ENCODE measurements at places on chromosomes 1 and 21.
A peak's percentile ranks its signal among the peaks of the same experiment; 100 is the strongest.

DNA sequence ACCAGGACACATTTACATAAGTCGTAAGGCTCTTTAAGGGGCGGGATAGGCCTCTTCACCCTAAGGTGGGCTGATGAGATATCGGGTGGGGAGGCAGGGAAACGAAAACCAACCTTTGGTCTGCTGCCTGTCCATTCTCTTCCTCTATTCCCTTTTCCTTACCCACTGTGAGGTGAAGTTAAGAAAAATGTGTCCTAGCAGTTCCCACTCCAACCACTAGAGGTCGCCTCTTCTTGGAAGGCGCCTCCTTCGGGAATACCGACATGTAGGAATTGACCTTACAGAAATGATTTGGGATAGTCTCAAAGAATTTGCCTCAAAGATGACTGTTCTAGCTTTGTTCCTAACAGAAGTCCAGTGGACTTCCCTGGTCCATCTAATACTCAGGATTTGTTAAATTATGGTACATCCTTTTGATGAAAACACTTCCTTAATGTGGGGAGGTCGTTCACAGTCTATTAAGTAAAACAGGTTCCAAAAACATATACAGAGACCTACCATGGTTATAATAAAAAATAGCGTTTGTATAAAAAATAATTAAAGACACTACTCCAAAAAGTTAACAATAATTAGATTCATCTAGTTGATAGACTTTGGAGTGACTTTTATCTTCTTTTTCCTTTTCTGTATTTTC is 14.1 kb downstream of the AZIN2 start:
- DNase-seq, result peak; percentile 52

- no peak for DNase-seq
These were observed 42.4 kb upstream of the LRRC52 start for GRCh38 chr1:165501330-165501969.

DNA sequence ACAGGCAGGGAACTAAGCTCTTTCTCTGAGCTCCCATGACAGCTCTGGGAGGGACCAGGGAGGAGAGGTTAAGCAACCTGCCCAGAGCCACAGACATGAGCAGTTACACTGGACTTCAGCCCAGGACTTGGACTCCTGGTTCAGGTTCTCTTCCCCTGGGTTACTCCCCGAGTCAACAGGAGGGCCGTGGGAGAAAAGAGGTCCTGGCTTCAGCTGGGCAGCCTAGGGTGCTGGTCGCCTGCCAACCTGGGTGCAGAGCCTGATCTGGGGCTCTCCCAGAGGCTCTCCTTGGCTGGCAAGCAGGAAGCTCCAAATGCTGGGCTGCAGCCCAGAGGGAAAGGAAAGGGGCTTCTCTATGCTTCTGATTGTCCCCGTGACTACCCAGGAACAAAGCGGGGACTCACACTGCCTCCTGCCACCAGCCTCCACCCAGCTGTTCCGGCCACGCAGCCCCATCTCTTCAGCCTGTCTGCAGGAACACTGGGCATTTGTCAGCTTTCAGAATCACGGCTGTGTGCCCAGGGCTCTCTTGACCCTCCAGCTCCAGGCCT is 141.8 kb downstream of the HIVEP3 start:
- DNase-seq, result no peak

DNA sequence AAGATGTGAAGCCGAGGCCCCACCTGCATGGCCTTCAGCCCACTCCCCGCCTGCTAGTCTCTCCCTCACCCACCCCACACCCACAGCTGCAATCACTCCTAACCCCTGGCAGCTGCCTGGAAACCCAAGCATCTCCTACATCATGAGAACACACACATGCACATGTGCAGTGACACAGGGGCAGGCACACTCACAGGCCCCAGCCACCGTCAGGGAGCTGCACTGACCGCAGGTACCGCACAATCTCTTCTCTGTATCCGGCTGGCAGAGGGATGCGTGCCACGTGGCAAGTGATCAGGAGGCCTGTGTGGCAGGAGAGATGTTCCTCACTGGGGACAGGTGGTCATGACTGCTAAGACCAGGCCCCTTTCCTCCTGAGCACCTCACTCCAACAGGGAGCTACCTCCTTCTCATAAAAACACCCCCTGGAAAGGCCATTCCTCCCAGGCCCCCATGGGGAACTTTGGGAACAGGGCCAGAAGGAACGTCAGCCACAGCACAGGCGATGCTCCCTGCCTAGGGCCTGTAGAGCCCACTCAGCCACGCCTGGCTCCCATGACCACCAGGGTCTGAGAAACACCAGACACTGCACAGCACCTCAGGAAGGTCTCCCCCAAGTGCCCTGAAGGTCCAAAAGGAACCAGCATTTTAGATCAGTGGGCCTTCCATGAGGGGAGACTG is 6.0 kb downstream of the LSS start:
- no peak for DNase-seq

DNA sequence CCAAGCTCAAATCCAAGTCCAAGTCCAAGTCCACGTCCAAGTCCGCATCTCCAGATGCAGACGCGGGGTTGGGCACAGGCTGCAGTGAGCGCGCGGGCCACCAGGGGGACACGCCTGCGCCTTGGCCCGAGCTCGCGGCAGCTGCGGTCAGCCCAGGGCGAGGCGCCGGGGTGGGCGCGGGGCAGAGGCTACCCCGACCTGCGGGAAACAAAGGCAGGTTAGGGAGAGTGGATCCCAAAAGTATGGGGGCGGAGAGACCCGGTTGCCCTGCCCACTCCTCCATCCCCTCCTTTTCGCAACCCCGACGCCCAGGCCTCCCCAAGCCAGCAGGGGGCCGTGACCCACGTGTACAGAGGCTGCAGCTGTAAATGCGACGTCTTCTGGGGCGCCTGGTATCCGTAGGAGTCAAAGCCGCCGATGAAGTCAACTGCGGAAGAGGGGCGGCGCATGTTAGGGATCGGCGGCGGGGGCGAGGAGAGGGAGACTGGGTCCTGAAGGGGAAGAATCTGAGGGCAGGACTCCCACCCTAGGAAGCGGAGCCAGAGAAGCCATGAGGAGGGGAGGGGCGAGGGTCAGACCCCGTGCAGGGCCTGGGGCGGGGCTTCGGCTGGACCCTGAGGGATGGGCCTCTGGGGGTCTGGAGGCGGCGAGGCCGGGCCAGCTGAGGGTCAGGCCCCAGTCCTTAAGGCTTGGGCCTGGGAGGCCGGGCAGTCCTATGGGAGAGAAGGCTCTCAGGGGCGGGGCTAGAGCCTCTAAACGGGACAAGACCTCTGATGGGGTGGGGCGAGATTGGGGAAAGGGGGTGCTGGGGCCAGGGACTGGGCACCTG is 58.0 kb downstream of the NKAIN1 start:
- DNase-seq, result peak; percentile 28

DNA sequence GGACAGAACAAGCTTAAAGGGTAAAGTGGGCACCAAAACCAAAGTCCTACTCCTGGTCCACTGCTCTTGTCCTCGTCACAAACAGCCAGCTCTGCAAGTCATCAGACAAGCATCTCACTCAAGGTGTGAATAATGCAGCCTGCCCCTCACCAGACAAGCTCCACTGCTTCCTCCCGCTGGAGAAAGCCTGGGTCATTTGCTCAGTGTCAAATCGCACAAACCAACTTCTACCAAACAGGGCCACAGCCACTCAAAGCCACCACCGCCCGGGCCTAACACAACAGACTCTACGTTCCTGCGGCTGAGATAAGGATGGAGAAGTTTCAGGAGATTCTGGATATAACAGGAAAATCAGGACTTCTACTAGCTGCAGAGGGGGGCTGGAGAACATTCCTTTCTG is 3.3 kb downstream of the SSBP3 start:
- no peak for DNase-seq

- no peak for DNase-seq
These were observed 10.3 kb upstream of the PTPN7 start for GRCh38 chr1:202170726-202171125.

- DNase-seq, result peak; percentile 57
These were observed at the start of gene MCOLN3 for GRCh38 chr1:85048296-85049064. TSS of gene MCOLN3 (minus strand) at chr1:85048500. CDS start at chr1:85045360, 3,140 bp downstream.

GRCh38 chr1:168634951-168635532 is 58.6 kb downstream of the XCL1 start:
- no peak for DNase-seq

DNA sequence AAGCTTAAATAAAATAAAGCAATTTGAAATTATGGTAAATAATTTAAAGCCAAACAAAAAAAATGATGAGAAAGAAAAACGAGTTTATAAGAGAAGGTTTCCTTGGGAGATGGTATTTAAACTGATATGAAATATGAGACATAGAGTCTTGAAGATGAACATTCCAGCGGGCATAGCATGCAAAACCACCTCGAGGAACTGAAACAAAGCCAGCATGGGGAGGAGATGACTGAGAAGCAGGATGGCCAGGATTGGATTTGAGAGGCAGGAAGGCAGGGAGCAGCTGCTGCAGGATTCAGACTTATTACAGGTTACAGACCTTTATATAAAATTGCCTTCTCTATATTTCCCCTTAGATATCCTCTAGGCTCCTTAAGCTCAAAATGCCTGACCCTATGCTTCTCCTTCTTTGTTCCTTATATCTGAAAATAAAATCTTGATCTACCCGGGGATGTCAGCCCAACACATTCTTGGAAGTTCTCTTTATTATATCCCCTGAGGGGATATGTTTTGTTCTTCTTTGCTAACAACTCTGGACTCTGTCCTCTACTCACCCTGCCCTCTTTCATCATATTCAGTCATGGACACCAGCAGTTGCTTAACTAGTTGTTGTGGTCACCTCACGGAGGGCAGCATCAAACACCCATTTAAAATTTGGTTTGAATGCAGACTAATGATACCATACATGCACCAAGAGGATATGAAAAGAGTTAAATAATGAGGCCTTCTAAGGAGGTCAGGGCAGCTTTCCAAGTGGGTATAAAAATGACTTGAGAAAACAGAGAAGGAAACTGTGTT is 719.1 kb upstream of the B3GALT2 start:
- DNase-seq, result no peak

DNA sequence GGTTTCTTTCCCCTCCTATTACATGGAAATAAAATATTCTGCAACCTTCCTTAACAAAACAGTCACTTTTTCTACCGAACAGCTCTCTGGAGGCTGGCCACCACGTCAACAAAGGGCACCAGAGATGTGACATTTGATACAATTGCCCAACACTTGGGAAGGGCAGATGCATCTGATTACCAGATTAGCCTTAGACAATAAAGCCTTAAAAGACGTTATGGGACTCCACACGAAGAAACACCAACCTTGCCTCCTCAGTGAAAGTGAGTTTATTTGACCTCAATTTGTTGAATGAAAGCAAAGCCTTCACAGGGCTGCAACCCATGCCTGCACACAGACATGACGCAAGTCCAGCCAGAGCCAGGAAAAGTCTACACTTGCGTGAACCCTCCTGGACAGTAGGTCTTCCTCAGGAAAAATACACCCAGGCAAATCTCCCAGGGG is 136.1 kb downstream of the TGFBR3 start:
- no peak for DNase-seq

GRCh38 chr1:34786521-34787325 is 5.7 kb downstream of the GJB3 start:
- peak; percentile 65 for DNase-seq

- no peak for DNase-seq
These were observed 20.8 kb downstream of the OBSCN start for GRCh38 chr1:228228601-228229074.

GRCh38 chr1:10504249-10504648 is 29.5 kb downstream of the PEX14 start:
- no peak for DNase-seq

- DNase-seq, result no peak
These were observed 3.9 kb upstream of the CD101 start for GRCh38 chr1:116997636-116998035.
